ENCODE measurements at places on chromosomes 16 and 17.
A peak's percentile ranks its signal among the peaks of the same experiment; 100 is the strongest.

DNA sequence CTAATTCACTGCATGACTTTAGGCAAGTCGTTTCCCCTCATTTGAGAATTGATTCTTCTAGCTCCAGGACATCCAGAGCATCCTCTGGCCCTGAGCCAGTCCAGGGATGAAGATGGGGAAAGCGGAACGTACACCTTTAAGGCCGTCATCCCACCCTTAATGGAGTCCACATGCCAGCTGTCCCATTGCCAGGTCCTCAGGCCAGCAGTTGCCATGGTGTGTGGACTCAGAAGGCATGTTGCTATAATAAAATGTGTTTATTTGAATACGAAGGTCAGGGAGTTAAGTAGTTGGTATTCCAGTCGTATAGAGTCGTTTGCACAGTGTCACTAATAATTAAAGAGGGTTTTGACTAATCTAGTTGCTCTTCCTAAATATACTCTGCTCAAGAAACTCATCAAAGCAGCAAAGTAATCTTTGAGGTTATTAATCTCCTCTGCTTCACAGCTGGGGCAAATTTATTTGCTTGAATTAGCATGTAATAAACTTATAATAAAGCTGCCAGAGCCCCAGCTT lies 30.4 kb downstream of the CCDC182 start:
- no peak for DNase-seq

GRCh38 chr16:69494991-69495392 lies 70.6 kb downstream of the CYB5B start:
- DNase-seq: peak; percentile 59

DNA sequence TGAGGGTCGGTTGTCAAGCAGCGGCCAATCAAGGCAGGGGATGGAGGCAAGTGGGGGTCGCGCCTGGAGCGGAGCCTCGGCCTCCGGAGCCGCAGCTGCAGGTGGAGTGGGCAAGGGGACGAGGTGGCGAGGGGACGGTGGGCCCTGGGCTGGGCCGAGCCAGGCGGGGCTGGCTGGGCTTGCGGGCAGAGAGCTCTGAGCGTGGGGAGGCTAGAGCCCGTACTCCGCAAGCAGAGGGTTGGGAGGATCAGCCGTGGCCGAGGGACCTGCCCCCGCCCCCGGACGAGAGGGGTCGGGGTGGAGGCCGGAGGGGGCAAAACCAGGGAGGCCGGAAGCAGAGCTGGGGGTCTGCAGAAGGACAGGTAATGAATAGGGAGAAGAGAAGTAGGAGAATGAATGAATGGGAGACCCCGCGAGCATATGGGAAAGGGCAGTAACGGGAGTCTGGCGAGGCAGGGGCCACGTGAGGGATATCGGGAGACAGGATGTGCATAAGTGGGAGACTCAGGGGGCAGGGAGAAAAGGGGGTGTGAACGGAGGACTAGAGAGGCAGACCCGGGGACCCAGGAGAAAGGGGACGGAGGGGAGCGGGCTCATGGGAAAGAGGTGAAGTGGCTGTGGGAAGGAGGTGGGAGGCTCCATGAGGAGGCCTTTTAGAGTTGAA lies at the start of gene KATNB1:
KATNB1 (plus strand) TSS at position 16 of the 664 bp plus-strand sequence. CDS start 1,474 bp downstream, outside the sequence.
- peak; percentile 43 for DNase-seq

GRCh38 chr17:45189009-45189408 lies 27.3 kb downstream of the HEXIM2 start:
- DNase-seq: no peak

GRCh38 chr16:82715160-82715559 lies 88.4 kb downstream of the CDH13 start:
- DNase-seq: no peak

GRCh38 chr17:39243155-39243554 lies 17.4 kb upstream of the STAC2 start:
- no peak for DNase-seq

DNA sequence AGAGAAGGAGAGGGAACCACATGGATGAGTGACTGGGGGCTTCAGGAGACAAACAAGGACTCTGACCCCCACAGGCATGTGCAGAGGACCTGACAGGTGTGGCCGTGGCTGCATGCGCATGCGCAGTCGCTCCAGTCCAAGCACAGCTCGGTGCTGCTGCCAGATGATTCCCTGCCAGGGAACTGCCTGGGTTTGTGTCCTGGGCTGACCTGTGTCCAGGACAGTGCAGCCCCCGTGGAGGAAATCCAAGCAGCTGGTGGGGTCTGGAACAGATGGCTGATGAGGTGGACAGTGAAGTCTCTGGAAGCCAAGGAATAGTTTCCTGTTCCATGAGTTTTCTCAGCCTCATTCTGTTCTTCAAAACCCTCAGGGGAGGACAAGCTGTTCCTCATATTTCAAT lies 27.3 kb downstream of the LASP1 start:
- no peak for DNase-seq

GRCh38 chr16:49462362-49462988 lies 88.9 kb downstream of the C16orf78 start:
- DNase-seq: no peak

DNA sequence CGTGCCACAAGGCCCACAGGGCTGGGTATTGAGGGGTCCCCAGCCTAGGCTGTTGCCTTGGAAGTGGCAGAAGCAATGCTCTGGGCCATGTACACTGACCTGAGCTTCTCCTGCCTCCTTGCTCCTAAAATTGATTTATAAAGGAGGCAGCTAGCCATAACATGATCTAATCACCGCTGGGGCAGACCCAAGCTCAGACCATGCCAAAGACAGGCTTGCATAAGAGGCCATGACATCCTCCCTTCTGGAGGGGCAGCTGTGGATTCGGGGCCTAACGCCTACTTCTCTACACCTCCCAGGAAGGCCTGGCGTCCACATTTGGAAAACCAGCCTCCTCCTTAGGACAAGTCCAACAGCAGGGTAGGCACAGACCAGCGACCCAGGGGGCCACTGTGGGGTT lies 12.3 kb downstream of the HSD11B2 start:
- DNase-seq: no peak

- DNase-seq: no peak
Observed at GRCh38 chr17:55317284-55317683, 52.5 kb downstream of the HLF start.

- no peak for DNase-seq
Observed at GRCh38 chr16:11047057-11047456, 102.7 kb downstream of the CLEC16A start.

DNA sequence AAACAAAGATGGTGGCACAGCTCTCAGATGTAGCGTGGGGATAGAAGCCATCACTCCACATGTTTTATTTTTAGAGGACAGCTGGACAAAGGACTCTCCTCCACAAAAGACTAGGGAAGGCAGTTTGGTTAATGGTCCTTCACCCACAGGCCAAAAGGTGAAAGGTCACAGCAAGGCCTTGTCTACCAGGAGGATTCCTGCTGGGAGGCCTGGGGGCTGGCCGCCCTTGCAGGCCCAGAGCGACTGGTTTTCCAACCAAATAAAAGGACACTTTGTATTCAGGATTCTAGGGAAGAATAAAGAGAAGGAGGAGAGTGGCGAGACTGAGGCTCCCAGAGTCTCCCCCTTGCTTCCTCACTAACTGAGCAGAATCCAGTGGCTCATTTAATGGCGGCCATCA lies 94.3 kb downstream of the AXIN2 start:
- DNase-seq: no peak

DNA sequence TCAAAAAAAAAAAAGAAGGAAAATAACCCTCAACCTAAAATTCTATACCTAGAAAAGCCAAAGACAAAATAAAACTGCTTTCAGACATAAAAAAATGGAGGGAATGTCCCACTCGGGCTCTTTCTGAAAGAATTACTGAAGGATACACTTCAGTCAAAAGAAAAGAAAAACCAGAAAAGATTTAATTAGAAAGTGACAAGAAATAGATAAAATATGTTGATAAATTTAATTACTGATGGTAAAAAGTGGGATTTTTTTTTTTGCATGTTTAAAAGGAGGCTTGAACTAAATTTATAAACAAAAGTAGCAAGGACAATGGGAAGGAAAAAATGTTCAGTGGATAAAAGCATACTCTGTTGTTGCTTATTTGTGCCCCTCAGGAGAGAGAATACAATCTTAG lies 89.1 kb downstream of the OR1D5 start:
- DNase-seq: no peak

GRCh38 chr17:52147431-52147830 lies 11.1 kb downstream of the CA10 start:
- DNase-seq: no peak

DNA sequence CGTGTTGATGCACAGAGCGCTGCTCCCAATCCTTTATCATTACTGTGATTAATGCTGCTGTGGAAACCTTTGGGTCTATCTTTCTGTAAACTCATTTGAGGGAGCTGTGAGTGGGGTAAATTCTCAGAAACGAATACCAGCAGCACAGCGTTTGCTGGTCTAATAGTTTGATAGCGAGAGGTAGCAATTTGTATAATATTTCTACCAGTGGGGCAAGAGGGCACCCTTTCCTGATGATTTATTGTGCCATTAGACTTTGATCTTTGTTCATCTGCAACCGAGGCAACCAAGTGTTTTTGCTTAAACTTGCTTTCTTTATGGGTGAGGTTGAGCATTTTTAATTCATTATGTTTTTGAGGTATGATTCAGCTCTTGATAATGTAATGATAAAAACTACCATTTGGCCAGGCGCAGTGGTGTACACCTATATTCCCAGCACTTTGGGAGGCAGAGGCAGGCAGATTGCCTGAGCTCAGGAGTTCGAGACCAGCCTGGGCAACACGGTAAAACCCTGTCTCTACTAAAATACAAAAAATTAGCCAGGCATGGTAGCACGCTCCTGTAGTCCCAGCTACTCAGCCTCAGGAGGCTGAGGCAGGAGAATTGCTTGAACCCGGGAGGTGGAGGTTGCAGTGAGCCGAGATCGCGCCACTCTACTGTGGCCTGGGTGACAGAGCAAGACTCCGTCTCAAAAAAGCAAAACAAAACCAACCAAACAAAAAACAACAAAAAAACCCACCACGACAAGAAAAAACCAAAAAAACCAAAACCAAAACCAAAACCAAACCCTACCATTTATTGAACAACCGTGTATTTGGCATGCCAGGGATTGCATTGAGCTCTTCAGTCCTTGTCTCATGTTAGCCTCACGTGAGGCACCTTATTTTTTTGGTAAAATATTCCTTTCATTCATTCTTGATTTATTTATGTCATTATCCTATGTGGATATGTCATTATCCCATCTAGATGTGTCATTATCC lies 81.5 kb downstream of the PLCG2 start:
- no peak for DNase-seq

DNA sequence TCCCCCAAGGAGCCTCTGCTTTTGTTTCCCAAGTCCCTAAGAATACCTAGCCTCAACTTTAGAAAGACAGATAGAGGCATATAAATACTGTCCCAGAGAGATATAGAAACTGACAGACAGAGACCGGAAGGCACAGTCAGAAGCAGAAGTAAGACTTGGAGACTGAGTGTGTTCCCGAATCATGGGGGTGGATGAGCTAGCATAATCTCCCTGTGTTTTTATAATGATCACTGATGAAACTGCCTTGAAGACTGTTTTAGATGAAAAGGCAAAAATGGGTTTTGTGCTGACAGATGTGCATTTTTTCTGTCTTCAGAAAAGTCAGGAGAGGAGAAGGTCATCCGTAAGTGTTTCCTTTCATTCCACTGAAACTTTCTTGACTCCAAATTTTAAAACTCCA lies 8.3 kb upstream of the PSMD3 start:
- DNase-seq: no peak

- DNase-seq: no peak
Observed at GRCh38 chr17:7139400-7139799, 24.8 kb upstream of the ASGR2 start.

DNA sequence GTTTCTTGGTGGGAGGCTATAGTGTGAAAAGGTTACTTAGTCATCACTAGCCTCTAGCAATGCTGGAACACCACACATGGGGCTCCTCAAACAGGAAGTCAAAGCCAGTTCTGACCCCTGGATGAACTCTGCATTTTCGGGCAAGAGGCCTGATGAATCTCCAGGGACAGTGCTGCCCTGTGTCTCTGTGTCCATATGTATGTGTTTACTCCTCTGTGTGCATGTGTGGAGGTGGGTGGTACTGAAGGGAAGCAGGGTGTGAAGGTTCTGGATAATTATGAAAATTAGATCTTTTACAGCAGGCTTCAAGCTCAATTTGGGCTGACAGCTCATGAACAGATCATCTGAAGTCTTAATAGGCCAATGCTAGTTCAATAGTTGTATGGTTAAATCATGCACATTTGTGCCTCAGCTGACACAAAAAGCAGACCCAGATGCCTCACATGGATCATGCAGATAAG lies 133.6 kb downstream of the SNX11 start:
- DNase-seq: peak; percentile 57

DNA sequence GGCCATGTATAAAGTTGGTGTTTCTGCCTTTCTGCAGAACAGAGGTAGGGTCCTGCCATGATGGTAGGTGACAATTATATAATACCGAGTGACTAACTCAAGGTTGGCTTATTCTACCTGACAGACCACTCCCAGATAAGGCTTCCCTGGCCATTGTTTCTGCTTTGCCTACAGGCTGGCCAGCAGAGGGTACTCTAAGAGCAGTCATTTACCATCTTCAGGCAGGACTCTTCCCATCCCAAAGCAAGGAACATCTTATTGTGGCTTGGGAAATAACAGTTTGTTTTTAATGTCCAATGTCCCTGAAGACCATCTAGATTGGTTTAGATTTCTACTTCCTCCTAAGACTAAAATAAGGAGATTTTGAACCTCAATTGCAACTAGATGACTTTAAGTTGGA lies 74.1 kb downstream of the SNX11 start:
- DNase-seq: peak; percentile 33

- DNase-seq: no peak
Observed at GRCh38 chr16:68823401-68824135, 19.8 kb upstream of the TANGO6 start.

GRCh38 chr16:84247331-84247730 lies 7.5 kb upstream of the KCNG4 start:
- DNase-seq: no peak

- no peak for DNase-seq
Observed at GRCh38 chr17:74282587-74283370, 8.7 kb downstream of the DNAI2 start.

- peak; percentile 37 for DNase-seq
Observed at GRCh38 chr16:24999856-25000461, 15.2 kb downstream of the ARHGAP17 start.

- no peak for DNase-seq
Observed at GRCh38 chr16:75329943-75330342, 78.5 kb upstream of the BCAR1 start.

DNA sequence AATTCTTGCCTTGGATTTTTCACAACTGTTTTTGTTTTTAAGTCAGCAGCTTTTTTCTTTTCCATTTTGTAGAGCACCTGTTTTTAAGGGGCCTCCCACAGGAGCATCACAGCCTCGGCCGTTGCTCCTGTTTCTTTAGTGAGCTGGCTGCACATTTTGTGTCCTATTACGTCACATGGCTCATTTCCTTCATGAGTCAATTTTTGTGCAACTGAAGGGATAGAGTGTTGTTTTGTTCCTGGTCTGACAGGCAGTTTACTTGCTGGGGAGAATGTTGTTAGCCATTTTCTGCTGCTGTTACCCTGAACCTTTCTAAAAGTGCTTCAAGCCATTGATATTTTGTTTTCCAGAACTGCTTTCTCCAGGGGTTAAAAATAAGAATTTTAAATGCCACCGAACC lies 45.0 kb upstream of the CRISPLD2 start:
- DNase-seq: peak; percentile 92
